ENCODE measurements at places on chromosomes 2 and 18. TPM values are rescaled to one million over a fixed set of nuclear protein-coding genes. Genes with fewer than 3 reads are reported as not detected.

Gene DCC
- 0.99 TPM for polyA plus RNA-seq

Gene SGPP2
- polyA plus RNA-seq, result 0.09 TPM

Gene PRKAG3
- not detected for polyA plus RNA-seq

Gene CD226
- polyA plus RNA-seq, result not detected

Gene CRYGD
- polyA plus RNA-seq, result 23.9 TPM

Gene MYO5B
- 3.5 TPM for polyA plus RNA-seq

Gene CYP26B1
- 0.07 TPM for polyA plus RNA-seq

Gene ELOA2
- polyA plus RNA-seq, result not detected

Gene PPP1R1C
- 18.8 TPM for polyA plus RNA-seq

Gene ERFE
- polyA plus RNA-seq, result 1.0 TPM

Gene TFPI
- 2.2 TPM for polyA plus RNA-seq

Gene ARHGAP15
- not detected for polyA plus RNA-seq

Gene FSIP2
- polyA plus RNA-seq, result 3.0 TPM

Gene C2orf72
- polyA plus RNA-seq, result 0.37 TPM
